NCI-H526 (cell line): ENCODE measurements at places on chromosomes 1 and 21.
A peak's percentile ranks its signal among the peaks of the same experiment; 100 is the strongest.

DNA sequence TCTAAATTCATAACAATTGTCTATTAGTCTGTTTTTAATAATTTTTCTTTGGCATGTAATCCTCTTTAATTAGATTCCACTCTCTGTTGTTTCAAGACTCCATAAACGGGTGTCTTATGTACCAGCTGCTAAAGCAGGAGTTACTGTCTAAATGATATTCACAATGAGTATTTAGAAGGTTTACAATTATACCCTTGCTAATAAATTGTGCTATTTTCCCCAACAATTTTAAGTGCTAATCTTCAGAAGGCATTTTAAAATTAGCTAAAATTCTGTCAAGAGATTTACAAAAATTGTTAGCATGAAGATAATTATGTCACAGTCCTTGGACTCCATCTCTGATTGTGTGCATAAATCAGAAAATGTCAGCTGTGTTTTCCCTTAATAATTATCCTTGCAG lies 83.7 kb downstream of the DPYD start:
- DNase-seq, result no peak

- no peak for DNase-seq
These were observed 485 bp downstream of the EFNA1 start for GRCh38 chr1:155127967-155128754.

GRCh38 chr1:44827197-44828002 lies 15.7 kb downstream of the PTCH2 start:
- DNase-seq, result no peak

- DNase-seq, result no peak
These were observed 40.7 kb downstream of the COA6 start for GRCh38 chr1:234413990-234414389.

DNA sequence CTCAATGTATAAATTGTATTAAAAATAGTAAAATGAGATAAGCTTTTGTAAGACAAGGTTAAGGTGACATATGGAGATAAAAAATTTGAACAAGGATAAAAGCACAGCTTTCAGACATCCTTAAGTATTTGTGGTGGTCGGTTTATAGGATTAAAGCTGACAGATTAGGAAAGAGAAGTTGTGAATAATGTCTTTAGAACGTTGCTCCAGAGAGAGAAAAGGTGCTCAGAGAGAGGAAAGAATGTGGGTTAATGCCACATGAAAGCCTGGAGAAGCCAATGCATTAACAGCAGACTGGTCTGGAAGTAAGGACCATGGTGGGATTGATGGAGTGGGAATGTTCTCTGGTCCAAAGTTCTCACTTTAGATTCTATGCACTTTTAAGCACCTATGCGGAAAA lies 44.8 kb downstream of the ATP6V1G3 start:
- no peak for DNase-seq

DNA sequence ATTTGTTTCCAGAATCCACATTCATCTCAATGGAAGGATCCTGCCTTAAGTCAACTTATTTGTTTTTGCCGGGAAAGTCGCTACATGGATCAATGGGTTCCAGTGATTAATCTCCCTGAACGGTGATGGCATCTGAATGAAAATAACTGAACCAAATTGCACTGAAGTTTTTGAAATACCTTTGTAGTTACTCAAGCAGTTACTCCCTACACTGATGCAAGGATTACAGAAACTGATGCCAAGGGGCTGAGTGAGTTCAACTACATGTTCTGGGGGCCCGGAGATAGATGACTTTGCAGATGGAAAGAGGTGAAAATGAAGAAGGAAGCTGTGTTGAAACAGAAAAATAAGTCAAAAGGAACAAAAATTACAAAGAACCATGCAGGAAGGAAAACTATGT lies 2.6 kb downstream of the GADD45A start:
- no peak for DNase-seq

- peak; percentile 80 for DNase-seq
These were observed 3.6 kb downstream of the CR1 start for GRCh38 chr1:207499573-207499972.

GRCh38 chr1:197783510-197783948 lies 8.2 kb upstream of the DENND1B start:
- DNase-seq, result no peak

DNA sequence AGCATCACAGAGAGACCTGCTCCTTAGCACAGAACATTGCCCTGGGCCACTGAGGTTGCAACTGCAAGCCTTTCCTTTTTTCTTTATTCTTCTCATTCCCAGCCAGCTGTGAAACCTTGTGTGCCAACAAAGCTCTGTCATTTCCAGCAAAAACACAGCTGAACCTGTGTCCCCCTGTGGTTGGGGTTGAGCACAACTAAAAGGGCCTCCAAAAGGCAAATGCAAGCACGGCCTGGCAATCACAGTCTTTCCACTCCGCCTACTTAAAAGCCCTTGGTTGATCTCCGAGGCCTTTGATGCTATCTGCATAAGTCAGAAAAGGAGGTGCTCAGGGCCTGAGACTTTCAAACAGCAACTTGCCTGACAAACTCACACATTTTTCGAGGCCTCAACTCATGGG lies 32.7 kb downstream of the SUSD4 start:
- no peak for DNase-seq

DNA sequence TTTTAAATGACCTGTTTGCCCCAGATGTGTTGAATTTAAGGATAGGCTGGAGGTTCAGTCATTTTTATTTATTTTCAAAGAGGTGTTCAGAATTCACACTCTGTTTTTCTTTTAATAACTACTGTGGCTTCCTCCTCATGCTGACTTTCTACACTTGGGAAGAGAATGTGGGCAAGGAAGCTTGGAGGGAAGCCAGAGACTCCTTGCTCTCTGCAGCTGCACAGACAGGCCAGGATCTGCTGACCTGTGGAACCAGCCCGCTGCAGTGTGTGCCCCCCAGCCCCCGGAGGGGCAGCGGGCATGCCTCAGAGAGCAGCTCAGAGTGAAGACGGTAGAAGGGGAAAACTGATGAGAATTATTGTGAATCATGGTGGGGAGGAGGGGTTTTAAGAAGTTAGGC lies 16.9 kb downstream of the MGST3 start:
- DNase-seq, result no peak

DNA sequence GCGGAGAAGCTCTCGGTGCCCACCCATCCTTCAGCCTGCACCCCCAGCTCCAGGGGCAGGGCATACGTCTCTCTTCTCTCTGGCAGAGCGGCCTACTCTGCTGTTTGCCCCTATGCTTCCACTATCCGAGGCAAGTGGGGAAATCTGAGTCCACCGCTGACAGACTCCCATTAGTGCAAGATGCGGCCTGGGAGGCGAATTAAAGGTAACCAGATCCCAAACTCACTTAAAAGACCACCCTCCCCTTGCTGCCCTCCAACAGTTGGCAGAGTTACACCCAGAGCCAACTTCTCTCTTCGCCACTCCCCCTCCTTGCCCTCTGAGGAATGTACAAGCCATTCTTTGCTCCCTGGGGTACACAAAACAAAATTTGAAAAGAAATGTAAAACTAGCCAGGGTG lies 6.4 kb downstream of the FOXD3 start:
- no peak for DNase-seq

GRCh38 chr1:41631971-41632370 lies 147.5 kb upstream of the EDN2 start:
- DNase-seq, result no peak

DNA sequence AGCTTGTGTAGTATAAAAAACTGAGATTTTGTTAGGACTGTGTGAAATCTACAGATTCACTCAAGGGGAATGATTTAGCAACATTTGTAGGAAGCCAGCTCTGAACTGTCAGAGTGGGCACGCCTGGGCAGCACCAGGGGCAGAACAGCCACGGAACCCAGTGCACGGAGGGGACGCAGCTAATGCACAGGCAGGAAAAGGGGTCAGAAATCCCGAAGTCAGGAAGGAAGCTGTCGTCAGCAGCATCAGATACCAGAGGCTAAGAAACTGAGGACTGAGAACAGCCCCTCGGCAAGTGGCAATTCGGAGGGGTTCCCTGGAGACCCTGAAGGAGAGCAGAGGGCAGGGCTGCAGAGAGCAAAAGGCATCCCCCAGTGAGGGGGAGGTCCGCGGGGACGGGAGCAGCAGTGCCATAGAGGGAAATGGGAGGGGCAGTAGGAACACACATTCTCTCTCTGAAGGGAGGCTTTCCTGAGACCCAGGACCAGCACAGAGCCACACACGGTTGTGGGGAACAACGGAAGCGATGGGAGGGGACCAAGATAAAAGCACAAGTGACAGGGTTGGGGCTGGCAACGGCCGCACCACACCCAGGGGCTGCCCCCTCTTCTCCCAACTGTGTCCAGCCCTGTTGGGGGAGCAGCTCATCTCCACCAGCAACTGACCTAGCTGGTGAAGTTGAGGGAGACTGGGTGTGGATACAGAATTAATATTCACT lies 12.7 kb downstream of the UBE2J2 start:
- DNase-seq, result no peak

DNA sequence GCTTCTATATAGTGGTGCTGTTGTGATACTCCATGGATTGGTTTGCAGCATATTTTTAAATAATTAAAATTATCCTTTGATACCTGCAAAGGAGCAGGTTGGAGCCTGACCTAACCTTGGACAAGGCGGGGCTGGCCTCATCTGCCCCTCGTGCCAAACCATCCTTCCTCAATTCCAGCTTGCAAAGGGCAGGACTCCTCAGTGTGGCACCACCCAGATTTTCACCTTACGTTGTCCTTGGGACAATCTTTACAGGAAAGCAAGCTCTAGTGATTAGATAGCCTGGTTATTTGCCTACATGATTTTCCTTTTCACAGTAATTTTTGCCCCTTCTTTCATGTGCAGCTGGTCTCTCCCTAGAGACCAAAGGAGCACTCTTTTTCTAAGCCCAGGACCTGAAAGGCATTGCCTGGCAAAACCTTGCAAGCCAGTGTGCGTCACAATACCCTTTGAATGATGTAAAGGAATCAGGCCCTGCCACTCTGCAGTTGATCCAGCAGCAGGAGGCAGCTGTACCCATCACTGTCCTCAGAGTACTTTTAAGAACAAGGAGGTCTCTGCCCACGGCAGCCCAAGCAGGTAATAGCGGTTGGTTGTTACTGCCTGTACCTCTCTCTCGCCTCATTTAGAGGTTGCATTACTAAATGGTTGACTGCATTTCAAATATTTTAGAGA lies 99.4 kb downstream of the ADSS2 start:
- DNase-seq, result no peak

- DNase-seq, result peak; percentile 66
These were observed 15.5 kb downstream of the FYB2 start for GRCh38 chr1:56803561-56804156.

GRCh38 chr21:35366394-35367080 lies 317.4 kb upstream of the RUNX1 start:
- no peak for DNase-seq

DNA sequence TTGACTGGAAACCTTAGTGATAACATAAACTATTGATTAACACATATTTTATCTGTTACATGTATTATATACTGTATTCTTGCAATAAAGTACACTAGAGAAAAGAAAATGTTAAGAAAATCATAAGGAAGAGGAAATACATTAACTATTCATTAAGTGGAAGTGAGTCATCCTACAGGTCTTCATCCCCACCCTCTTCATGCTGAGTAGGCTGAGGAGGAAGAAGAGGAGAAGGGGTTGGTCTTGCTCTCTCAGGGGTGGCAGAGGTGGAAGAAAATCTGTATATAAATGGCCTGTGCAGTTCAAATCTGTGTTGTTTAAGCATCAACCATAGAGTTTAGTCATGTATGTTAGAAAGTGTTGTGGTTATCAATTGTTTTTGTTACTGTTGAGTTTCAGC lies 66.1 kb upstream of the CHODL start:
- no peak for DNase-seq

DNA sequence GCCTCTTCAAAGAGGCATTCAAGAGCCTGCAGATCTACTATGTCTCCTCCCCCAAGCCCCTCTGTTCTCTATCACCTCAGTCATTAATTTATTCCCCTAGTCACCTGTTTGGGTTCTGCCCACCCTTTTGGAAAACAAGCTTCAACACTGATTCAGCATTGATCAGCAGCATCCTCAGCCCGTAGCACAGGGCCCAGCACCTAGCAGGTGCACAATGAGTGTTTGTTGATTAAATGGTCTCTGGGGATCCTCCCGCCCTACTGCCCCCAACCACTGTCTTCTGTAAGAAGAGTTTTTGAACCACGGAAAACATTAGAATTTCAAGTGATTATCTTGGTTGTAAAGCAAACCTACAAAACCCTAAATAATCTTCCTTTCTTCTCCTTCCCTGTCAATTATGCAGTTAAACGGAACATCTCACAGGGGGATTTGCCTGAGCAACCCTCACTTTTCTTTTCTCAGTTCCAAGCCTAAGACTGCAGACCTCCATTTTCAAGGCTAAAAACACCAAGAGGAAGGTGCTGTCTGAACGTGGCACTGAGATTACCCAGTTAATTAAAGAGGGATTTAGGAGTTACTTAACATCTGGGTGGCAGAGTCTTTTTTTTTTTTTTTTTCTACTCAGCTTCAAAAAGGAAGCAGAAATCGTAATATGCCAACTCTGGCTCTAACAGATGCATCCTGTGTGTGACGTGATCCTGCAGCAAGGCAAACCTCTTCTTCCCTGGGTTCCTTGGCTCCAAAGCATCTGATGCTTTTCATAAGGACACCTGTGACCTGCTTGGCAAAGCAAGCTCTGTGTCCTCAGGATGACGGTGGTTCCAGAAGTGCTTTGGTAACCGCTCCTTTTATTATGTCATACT lies 163.0 kb downstream of the KAZN start:
- no peak for DNase-seq

DNA sequence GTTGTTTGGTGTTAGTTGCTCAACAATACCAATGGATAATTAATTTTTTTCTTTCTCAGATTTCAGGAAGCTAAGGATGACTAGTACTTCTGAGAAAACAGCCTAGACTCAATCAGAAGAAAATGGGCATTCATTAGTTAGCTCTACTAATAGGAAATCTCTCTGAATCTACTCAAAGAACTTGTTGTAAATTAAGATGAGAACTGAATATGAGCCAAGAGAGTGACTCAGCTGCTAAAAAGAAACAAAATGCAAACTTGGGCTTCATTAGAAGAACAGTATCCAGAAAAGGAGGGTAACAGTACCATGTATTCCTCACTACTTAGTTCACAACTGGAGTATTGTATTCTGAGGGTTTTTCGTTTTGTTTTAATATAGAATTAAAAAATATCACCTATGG lies 12.5 kb downstream of the FOXJ3 start:
- no peak for DNase-seq

DNA sequence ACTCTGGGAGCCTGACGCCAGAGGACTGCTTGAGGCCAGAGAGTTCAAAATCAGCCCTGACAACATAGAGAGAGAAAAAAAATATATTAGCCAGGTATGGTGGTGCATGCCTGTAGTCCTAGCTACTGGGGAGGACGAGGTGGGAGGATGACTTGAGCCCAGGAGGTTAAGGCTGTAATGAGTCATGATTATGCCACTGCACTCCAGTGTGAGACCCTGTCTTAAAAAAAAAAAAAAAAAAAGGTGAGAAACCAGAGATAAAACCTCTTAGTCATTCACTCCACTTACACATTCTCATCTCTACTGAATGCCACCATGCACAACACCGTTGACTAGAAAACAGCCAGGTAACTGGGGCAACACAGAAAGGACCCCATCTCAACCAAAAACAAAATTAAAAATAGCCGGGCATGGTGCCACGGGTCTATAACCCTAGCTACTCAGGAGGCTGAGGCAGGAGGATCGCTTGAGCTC lies 178.1 kb downstream of the SLC45A1 start:
- DNase-seq, result no peak
